RKO (cell line): ENCODE measurements at places on chromosomes 1 and 21.
A peak's percentile ranks its signal among the peaks of the same experiment; 100 is the strongest.

GRCh38 chr1:234591131-234591530 is 18.8 kb downstream of the IRF2BP2 start:
- DNase-seq, result no peak

DNA sequence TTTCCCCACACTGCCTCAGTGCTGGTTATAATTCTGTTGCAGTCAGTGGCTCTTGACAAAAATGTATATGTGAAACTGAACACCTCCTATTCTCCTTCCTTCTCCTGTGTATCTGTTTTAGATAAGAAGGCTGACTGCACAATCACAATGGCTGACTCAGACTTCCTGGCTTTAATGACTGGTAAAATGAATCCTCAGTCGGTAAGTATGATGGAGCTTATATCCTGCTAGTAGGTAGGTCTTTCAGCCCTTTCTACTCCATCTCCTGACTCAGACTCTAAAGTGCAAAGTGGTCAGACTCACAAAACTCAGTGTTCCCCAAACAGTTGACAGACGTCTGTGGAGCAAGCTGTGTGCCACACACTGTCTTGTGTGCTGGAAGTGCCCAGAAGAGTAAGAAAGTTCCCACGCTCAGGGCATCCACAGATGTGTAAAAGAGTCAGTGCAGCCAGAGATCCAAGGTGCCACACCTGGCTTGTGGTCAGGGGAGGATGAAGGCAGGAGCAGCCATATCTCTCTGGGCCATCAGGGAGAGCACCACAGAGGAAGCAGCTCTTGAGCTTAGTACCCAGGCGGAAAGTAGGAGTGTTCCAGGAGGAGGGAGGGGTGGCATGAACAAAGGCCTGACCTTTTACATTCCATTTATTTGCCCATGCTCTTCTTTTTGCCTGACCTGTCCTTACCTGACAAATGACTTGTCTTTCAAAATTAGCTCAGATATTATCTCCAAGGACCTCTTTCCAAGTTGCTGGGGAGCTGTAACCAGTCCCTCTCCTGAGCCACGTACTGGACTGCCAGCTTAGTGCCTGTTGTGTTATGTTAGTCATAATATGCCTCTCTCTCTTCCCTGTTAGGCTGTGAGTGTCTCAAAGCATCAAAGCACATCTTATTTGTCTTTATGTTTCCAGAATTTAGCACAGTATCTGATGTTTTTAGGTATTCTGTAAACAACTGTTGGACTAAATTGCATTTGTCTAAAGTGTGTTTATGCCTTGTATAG is 14.0 kb upstream of the PODN start:
- peak; percentile 55 for DNase-seq

DNA sequence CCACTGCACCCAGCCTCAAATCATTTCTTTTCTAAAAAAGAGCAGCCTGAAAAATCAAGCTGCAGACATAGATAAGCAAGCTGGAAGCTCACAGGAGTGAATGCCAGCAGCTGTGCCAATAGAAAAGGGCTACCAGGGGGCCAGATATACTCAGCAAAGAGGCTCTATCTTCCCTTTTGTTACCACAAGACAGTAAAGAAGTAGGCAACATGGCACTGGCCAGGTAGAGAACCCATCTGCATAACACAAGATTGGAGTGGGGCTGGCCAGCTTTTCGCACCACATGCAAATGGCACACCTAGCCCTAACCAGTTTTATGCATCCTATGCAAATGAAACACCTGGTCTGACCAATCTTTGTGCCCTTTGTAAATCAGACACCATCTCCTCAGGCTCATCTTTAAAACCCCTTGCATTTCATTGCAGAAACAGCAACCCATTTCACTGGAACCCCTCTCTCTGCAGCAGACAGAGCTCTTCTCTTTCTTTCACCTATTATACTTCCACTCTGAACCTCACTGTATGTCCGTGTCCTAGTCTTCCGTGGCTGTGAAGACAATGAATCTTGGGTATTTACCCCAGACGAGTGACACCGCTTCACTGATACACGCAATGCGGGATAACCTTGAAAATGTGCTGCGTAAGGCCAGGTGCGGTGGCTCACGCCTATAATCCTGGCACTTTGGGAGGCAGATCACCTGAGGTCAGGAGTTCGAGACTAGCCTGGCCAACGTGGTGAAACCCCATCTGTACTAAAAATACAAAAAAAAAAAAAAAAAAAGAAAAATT is 15.1 kb downstream of the CASP9 start:
- DNase-seq, result no peak

GRCh38 chr1:111045033-111045722 is 81.5 kb upstream of the LRIF1 start:
- DNase-seq, result no peak

DNA sequence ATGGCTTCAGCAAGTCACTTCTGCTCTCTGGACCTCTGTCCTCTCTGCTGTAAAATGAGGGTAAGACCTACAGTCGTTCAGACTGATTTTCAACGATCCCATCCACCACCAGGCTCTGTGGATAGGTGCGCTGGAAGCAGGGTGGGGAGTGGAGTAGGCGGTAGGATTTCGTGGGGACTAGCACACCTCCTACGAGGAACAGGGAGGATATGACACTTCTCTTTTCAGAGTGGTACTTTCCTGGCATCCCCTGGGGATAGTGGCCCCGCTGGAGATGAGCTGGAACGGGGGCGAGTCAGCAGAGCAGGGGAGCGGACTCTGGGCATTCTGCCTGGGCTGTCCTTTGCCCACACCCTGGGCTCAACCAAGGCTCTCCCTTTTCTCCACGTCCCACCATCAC is 17.7 kb downstream of the ETNK2 start:
- DNase-seq, result no peak
